ENCODE measurements at places on chromosomes 3 and 15.

DNA sequence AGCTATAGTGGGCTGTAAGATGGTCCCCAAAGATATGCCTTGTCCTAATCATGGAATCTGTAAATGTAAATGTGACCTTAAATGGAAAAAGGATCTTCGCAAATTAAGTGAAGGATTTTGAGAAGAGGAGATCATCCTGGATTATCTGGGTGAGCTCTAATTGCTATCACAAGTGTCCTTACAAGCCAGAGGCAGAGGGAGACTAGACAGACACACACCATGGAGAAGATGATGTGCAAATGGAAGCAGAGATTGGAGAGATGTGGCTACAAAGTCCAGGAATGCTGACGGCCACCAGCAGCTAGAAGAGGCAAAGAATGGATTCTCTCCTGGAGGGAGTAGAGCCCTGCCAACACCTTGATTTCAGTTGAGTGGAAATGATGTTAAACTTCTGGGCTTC is 102.3 kb upstream of the PROK2 start:
- no peak for DNase-seq

DNA sequence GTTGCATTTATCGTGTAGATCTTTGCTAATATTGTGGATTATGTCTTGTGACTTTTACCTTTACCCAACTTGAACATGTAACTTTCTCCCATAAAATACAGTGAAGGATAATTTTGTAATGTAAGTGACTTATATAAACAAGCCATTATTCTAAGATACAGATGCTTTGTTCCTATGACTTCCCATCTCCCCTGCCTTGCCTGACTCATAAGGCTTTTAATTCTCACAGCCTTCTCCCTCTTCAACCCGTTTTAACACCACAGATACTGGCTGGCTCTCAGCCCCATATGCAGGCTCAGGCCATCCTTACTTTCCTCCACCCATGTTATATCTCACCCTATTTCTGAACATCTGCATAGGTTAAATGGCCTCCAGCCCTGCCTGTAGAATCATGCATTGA is 4.1 kb downstream of the CCNDBP1 start:
- DNase-seq = no peak

GRCh38 chr3:74631351-74632140 is 17.1 kb upstream of the CNTN3 start:
- no peak for DNase-seq

- no peak for DNase-seq
Measured at GRCh38 chr15:98514034-98514622, 134.2 kb upstream of the IGF1R start.

DNA sequence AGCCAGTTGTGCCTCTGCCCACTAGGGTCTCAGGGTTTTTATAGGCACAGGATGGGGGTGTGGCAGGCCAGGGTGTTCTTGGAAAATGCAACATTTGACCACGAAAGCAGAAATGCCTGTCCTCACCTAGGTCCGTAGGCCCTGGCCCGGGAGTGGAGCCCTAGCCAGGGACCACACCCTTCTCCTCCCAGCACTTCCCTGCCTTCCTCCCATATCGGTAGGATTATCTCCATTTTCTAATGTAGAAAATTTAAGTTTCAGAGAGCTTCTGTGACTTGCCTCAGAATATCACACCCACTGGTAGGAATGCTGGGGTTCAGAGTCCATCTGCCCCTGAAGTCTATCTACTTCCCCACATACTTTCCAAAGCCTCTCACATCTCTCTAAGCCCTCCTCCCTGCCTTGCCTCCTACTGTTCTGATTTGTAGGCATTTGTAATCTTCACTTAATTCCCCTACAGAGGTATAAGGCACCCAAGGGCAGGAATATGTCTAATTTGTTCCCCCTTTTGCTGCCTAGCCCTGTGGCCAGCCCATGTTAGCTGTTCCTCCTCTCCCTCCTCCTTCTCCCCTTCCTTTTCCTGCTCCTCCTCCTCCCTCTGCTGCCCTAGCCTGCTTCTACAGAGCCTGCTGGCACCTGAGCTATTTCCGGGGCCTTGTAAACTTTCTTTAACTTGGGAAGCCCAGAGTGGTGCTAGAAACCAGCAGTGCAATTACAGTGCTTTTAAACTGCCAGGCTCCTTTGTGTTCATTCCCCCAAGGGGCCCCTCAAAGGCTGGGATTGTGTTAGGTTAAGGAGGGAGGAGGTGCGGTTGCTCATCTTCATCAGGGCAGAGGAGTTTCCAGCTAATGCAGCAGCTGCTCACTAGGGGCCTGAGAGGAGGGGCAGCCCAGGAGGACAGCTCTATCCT is 71.1 kb downstream of the MRPL46 start:
- DNase-seq = no peak

- peak; percentile 61 for DNase-seq
Measured at GRCh38 chr3:32577581-32578556, 7.2 kb upstream of the DYNC1LI1 start.

DNA sequence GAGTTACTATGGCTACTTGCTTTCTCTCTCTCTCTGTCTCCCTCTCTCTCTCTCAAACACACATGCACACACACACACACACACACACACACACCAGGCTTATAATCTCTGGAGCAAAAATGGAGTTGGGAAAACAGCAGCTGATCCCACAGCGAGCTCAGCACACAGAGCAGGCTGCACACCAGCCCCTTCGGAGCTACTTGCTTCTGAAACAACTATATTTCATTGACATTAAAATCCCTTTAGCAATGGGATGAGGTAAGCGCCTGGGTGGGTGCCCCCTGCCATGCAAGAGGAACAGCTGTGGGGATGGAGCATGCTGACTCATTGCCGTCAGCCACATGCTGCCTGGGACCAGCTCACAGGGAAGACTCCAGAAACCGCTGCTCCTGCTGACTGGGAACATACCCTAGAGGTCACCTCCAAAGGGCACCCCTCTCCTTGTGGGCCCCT is 45.7 kb downstream of the B3GNT5 start:
- peak; percentile 97 for DNase-seq

DNA sequence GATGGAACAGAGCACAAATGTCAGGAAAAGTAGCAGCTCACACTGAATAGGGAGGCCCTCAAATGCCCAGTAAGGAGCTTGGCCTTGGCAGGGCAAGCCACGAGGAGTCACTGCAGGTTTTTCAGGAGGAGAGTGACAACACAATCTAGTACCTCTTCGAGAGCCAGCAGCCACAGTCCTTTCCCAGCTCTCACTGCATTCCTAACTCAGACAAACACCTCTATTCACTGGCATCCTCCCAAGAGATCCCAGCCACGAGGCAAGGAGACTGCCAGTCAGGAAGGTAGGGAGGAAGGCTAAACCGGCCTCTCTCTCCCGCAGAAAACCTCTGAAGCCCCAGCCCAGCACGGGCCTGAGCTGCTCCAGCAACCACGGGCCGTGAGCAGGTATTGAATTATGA is 146.0 kb upstream of the SMAD3 start:
- DNase-seq = no peak

GRCh38 chr3:170566413-170566812 is 19.5 kb downstream of the SLC7A14 start:
- DNase-seq = no peak

- peak; percentile 90 for DNase-seq
Measured at GRCh38 chr15:95840004-95840403, 490.5 kb upstream of the NR2F2 start.

- peak; percentile 71 for DNase-seq
Measured at GRCh38 chr3:179452176-179452564, 900 bp upstream of the GNB4 start.

GRCh38 chr3:125359700-125360099 is 15.4 kb downstream of the ZNF148 start:
- no peak for DNase-seq

DNA sequence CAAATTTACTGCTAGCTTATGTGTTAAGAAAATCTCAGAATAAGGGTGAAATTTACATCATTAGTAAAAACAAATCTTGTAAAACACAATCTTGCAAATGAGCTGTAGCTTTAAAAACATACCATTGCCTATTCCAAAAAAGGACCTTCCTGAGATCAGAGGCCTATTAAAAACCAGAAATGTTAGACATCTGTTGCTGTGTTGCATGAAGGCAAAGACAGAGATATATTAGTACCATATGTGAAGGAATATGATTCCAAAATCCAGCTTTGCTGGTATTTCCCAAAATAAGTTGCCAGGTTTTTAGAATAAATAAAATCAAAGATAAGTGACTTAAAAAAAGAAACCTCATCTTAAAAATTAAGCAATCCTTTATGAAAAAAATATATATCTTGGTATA is 504.1 kb upstream of the CDIN1 start:
- peak; percentile 42 for DNase-seq
